Caco-2 (cell line): ENCODE measurements at places on chromosomes 3 and 15.

DNA sequence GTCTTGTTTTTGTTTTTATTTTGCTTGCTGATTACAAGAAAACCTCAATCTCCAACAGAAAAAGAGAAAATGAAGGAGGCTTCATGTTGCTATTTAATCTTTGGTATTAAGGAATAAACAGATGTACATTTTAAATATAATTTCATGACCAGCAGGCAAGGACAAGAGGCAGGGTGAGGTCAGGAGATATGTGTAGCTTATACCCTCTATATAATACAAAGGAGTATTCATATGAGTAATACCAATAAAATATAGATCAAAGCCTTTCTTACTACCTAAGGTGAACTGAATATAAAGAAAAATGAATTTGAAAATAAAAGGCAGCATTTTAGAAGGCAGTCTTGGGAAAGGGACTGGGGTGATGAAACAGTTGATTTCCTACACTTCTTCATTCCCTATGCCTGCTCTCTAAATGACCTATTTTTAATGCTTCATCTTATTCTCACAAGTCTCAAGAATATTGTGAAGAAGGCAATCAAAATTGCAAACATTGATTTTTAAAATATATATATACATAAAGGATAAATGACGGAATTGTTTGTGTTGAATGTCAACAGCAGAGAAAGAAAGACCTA lies 8.6 kb upstream of the CBLB start:
- no peak for DNase-seq

DNA sequence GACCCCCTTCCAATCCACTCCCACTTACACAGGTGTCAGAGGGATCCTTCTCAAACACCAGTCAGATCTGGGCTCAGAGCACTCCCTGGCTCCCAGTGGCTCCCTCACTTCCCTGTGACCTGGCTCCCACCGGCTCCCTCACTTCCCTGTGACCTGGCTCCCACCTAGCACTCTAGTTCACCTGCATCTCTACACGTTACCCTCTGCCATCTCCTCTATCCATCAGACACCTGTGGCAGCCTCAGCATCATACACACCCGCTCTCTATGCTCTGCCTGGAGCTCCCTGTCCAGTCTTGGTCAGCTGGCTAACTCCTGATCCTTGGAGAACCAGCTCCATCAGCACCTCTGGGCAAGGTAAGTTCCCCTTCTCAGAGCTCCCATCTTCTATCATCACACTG lies 5.6 kb downstream of the RPP25 start:
- no peak for DNase-seq

GRCh38 chr15:35669021-35669420 lies 123.1 kb upstream of the DPH6 start:
- no peak for DNase-seq

DNA sequence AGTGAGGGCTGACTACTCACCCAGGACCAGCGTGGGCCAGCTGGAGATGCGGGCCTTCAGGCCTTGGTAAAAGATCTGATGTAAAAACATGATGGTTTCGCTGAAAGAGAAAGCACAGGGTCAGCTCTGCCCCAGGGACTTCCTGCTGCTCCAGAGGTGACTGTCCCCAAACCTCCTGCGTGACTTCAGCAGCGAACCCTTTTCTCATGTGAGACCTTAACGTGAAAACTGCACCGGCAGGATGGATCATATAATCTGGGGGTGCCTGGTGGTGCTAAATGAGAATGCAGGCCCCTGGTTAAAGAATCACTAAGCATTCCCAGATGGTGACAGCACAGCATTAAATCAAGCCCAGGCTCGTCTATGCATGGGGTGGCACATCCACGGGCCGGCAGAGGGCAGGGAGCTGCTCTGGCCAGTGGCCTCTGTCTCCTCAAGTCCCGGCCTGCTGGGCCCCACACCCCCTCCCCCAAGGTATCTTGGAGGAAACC lies 55.4 kb downstream of the RASGRF1 start:
- no peak for DNase-seq

GRCh38 chr15:78944669-78945407 lies at the start of gene CTSH:
Gene CTSH, minus strand, starts transcription at chr15:78945046. Its CDS starts 65 bp downstream, at chr15:78944981.
- peak; percentile 95 for DNase-seq

DNA sequence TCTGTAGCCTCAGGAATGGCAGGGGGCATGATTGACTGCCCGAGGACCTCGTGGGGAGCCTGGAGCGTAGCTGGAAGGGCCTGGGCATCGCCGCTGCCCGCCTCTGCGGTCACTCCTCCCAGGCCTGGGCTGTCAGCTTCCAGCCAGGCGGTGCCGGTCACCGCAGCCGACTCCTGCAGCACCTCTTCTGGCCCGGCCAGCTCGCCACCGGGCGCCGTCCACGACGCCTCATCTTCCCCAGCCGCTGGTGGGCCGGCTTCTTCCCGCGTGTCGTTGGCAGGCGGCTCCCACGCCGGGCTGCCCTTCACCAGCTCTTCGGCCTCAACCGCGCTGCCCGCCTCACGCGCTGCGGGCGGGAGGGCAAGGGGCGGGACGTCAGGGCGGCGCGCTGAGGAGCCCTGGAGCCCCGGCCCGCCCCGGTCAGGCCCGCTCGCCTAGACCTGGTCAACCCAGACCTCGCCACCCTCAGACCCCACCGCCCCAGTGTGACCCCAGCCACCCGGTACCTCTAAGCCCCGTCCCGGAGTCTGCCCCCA lies 1.0 kb downstream of the CSPG5 start:
- DNase-seq = no peak

GRCh38 chr3:61065451-61066011 lies 185.7 kb downstream of the FHIT start:
- no peak for DNase-seq
